ENCODE measurements at places on chromosomes 3 and 15.

GRCh38 chr15:31803388-31803884 lies 226.9 kb upstream of the CHRNA7 start:
- no peak for DNase-seq

GRCh38 chr3:97689962-97690361 lies 74.6 kb upstream of the ARL6 start:
- no peak for DNase-seq

GRCh38 chr3:101177577-101177976 lies 142.8 kb downstream of the IMPG2 start:
- DNase-seq = no peak

GRCh38 chr3:67578416-67578815 lies 76.0 kb downstream of the SUCLG2 start:
- DNase-seq = no peak

GRCh38 chr3:150061288-150062024 lies 90.8 kb upstream of the PFN2 start:
- no peak for DNase-seq

DNA sequence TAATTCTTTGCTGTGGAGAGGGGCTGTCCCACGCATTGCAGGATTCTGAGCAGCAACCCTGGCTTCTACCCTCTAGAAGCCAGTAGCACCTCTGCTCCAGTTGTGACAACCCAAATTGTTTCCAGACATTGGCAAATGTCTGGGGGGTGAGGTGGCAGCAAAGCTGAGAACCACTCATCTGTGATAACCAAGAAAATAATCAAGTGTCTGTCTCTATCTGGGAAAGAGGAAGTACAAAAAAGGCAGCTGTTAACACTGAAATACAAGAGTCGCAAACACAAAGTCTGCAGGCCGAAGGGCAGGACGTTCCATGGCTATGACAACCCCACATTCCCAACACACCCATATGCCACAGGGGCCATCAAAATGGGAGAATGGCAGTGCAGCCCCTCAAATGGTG lies 42.2 kb upstream of the GNB5 start:
- no peak for DNase-seq

- no peak for DNase-seq
Observed at GRCh38 chr3:12714278-12714677, 44.8 kb downstream of the TMEM40 start.

DNA sequence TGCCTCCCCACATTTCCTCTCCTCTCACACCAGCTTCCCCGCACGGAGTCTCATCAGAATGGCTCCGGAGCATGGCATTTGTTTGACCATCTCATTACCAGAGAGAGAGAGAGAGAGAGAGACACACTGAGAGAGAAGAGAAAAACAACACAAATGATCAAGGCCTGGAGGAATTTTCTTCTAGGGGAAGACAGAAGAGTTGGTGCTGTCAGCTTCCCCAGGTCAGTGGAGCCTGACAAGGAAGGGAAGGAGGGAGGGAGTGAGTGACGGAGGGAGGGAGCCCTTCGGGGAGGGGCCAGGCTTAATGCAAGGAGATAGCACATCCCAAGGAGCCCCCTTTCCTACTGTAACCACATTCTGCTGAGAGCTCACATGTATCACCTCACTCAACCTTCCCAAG lies 9.1 kb downstream of the ST8SIA2 start:
- no peak for DNase-seq

GRCh38 chr3:15873415-15873814 lies 75.6 kb upstream of the ANKRD28 start:
- DNase-seq = no peak

- no peak for DNase-seq
Observed at GRCh38 chr15:64493641-64494040, 33.3 kb downstream of the ZNF609 start.

DNA sequence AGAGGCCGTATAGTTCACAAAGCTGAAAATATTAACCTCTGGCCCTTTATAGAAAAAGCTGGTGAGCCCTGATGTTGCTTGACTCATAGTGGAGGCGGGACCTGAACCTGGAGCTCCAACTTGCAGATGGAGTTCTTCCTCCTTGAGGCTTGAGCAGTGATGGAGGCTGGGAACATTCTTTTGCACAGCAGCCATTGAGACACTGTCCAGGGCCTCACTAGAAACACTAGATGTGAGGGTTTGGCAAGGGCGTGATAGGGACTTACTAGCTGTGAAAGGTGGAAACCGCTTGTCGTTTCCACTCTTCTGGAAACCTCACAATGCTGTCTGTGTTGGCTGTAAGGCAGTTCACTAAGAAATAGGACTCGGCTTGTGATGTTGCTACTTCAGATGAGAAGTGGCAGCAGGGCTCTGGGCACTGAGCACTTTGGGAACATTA lies 12.5 kb downstream of the SMAD6 start:
- DNase-seq = no peak

DNA sequence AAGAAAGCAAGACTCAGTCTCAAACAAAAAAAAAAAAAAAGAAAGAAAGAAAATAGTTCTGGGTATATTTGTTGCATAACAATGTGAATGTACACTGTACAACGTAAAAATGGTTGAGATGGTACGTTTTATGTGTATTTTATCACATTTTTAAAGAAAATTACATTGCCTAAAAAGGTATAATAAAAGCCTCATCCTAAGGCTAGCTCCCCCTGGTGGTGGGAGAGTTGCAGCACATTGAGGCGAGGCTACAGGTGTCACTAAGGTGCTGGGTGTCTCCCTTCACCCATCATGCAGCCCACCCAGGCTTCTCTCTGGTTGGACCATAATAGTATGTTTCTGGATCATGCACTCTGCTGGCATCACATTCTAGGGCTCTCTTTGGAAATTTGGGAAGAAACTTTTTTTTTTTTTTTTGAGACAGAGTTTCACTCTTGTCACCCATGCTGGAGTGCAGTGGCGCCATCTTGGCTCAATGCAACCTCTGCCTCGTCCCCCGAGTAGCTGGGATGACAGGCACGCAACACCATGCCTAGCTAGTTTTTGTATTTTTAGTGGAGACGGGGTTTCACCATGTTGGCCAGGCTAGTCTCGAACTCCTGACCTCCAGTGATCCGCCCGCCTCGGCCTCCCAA lies 12.4 kb upstream of the RAB11A start:
- DNase-seq = peak; percentile 74

- DNase-seq = no peak
Observed at GRCh38 chr3:125398952-125399351, 23.8 kb upstream of the ZNF148 start.

- DNase-seq = no peak
Observed at GRCh38 chr15:50825946-50826345, 60.4 kb upstream of the SPPL2A start.

DNA sequence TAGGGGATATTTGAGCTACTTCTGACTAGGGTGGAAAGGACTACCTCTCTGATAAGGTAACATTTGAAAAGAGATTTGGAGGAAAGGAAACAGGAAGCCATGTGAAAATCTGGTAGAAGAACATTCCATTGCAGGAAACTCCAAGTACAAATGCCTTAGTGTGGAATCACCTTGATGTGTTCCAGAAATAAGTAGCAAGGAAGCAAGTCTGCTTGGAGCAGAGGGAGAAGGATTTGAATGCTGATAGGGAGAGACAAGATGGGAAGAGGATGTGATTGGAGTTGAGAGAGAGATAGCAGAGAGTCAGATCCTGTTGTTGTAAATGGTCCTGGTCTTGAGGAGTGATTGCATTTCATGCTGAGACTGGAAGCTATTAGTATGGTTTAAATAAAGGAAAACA lies 335.1 kb upstream of the DCBLD2 start:
- DNase-seq = no peak

- no peak for DNase-seq
Observed at GRCh38 chr3:128413003-128413370, 53.7 kb downstream of the DNAJB8 start.

DNA sequence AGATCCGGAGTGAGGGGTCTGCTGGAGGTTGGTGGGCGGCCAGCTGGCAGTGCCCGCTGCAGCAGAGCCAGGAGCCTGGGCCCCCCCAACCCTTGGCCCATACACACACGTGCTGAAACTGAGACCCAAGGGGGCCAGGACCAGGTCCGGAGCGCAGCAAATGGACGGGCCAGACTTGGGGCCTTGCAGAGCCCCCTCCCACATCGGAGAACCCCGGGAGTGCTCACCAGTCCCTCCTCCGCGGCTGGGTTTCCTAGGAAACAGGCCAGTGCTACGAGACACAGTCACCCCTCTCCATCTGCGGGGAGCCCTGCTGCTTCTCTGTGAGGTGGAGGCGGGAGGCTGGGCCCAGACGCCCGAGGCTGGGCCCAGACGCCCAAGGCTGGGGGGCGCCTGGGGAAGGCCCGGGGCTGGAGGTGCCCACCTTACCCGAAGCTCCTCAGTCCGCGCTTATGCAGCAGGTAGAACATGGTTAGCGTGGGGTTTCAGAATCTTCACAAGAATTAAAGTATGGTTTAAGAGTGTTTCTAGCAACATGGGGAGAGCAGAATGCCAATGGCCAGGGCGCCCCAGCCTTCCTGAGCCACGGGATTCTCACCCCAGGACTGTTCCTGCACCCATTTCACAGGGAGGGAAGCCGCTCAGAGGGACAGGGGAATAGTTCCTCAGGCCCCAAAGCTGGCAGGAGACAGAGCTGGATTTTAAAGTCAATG lies 135.0 kb upstream of the PRR20G start:
- DNase-seq = no peak

DNA sequence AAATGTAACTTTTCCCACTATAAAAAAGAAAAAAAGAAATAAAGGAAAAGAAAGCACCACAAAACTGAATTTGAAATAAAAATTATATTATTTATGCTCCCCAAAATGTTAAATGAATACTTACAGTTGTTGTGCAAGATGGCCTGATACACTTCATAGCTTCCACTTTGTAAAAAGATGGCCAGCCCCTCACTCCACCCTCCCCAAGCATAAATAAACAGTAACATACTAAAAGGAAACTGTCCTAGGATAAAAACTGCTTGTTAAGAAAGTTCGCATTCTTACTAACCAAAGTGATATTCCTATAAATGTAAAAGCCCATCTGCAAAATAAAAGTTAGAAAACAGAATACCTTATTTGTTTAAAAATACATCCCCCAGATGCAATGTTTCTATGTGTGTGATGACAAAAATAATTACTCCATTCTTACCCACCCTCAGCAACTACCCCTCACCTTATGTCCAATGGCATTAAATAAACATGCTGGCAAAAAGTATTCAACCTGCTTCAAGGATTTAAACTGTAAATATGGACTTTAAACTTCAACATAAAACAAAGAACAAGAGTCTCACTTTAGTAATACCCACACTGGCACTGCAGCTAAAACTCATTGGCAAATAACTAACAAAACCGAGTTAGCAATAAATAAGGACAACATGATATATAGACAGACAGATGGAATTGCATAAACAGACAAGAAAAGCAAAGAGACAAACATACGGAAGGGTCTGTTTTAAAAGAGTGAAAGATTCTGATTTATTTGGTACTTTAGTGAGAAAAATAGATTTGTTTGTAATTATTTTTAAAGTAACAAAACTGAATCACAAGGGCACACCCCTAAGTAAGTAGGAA lies 47.7 kb downstream of the ZBTB20 start:
- DNase-seq = no peak

DNA sequence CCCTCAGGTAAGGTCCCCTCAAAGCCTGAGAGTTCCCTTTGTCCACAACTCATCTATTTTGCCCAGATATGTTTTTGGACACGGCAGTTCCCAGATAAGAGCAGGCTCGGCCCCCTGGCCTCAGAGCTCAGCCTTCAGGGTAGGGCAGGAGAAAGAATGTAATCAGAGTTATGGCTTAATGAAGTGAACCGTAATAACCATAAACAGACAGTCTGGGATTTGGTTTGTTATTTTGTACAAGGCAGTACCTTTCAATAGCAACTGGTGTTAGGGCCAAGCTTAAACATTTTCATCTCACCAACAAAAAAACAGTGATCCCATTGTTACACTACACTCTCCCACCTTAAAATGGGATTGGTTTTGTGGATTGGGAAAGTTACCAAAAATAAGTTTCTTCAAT lies 12.2 kb upstream of the ALDH1A3 start:
- no peak for DNase-seq

GRCh38 chr3:16583551-16583950 lies 21.7 kb downstream of the DAZL start:
- DNase-seq = no peak

DNA sequence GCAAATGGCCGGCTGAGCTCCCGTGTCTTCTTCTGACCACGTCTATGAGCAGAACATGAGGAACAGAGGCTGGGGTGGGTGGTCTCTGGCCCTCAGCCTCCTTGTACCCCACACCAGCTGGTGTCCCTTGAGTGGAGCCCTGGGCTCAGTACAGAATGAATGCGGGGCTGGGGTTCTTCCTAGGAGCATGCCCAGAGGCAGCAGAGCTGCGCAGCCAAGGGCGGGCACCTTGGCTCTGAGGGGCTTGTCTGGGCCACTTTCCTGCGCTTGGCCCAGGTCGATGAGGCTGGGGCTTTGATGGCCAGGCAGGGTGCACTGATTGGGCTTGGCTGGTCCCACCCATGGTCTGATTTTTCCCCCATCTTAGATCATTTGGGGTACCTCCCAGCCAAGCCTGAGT lies 6.4 kb downstream of the SCN5A start:
- DNase-seq = no peak

DNA sequence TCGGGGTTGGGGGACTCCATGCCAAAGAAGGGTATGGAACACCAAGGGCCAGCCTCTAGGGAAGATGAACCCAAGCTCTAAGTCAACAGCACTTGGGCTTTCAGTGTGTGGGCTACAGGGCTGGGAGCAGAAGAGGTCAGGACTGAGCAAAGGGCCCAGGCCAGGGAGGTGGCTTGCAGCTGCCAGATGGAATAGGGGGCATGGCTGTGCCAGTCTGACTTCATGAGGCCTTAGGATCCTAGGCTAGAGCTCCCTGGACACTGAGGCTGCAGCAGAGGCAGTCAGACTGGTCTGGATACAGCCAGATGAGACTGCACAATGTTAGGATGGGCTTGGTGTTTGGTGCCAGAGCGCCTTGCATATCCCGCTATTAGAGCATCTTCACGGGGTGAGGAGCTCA lies 3.8 kb downstream of the RASGRF1 start:
- no peak for DNase-seq

DNA sequence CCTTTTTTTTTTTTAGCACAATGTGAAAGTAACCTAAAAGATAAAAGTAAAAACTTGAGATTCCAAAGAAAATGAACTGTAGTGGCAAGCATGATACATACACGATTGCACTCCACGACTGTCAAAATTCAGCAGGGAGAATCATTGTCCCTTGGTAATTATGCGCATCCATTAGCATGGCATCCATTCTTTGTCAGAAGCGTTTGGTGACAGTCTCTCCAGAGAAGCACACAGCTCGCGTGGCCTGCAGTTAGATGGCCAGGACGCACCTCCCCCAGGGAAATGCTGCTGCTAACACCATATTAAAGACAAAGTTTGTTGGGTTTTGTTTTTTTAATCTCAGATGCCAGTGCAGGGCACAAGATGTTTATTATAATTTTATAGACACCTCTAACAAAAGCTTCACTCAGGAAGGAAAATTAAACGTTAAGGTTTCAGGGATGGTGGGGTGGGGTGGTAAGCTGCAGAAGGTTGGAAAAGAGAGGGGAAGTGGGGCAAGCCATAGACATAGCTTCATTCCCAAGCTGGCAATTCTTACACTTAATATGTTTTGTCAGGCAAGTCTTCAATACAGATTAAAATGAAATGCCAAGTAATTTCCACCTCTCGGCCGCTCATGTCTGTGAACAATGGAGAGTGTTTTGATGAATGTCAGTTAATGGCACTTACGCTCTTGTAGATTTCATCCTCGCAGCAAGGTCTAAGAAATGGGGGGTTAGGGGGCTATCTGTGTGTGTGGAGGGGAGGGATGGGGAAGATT lies 142.8 kb upstream of the TOPAZ1 start:
- DNase-seq = no peak

- no peak for DNase-seq
Observed at GRCh38 chr3:120093119-120093910, 932 bp downstream of the GSK3B start.

- no peak for DNase-seq
Observed at GRCh38 chr15:95304947-95305400, 1025.5 kb upstream of the NR2F2 start.

- no peak for DNase-seq
Observed at GRCh38 chr15:71660501-71660900, 149.9 kb upstream of the NR2E3 start.

Measured in activated CD4-positive, CD25-positive, alpha-beta regulatory T cell treated with anti-CD3 and anti-CD28 coated beads, Interleukin-2, amount 50 U/mL, for 16 hours (primary cell).